Jurkat, Clone E6-1 (cell line): ENCODE measurements at places on chromosomes 4 and X.

GRCh38 chrX:9878146-9878820 is 88.9 kb upstream of the CLDN34 start:
- DNase-seq, result no peak

GRCh38 chr4:184653650-184654049 is 4.1 kb downstream of the PRIMPOL start:
- no peak for DNase-seq

GRCh38 chr4:177558995-177559394 is 116.8 kb upstream of the AGA start:
- no peak for DNase-seq

GRCh38 chrX:8849945-8850344 is 48.8 kb upstream of the FAM9A start:
- peak; percentile 0 for DNase-seq

DNA sequence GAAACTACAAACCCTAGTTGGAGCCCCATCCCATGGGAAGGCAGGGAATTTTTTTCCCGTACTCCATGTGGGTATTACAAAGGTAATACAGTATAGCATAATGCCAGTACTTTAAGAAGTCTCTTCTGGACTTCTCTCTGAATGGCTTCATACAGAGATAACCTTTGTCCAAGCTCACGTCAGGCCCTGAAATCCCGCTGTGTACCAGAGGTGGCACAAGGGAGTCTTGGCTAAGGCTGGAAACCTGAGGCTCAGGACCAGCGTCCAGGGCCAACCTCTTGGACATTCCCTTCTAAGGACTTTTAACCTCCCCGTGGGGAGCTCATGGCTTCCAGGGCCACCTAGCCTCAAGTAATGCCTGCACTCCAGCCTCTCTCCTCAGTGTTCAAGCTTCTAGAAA is 338.9 kb upstream of the FAM241A start:
- no peak for DNase-seq

DNA sequence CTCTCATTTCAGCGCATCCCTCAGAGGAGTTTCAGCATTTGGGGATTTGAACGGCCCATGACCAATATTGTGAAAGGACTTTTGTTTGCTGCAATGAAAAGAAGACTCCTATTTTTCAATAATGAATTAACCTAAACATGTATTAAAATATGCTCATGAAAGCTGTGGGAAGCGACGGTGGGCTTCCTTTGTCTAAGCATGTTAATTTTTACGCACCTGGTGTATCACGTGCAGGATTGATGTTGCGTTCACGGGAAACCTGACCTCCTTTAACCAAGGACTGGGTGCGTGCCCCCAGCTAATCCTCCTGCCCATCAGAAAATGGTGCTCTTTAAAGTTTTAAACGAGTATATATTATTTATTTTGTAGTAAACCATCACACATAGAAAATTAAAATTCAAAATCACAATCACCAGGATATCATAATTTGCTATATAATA is 590 bp upstream of the CCDC110 start:
- DNase-seq, result no peak

DNA sequence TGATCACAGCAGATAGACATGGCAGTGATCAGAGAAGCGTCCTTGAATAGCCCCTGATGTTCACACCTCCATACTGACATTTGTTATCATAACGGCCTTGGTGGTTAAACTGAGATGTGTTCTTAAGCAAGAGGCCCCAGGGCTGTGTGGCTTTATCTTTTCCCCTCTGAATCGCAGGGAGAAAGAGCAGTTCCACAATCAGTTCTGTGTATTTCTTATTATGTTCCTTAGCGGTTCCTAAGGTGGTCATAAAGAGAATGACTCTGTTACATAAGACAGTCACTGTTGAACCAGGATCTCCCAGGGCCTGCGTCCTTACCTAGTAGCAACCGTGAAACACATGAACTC is 52.8 kb upstream of the CBR4 start:
- DNase-seq, result no peak

- no peak for DNase-seq
Measured at GRCh38 chrX:23855569-23855968, 52.2 kb downstream of the APOO start.
